Stimulated activated CD4-positive, alpha-beta T cell treated with anti-CD3 and anti-CD28 coated beads, TNF-alpha, amount 100 ng/mL, for 48 hours (primary cell): ENCODE measurements at places on chromosomes 12 and 14.

DNA sequence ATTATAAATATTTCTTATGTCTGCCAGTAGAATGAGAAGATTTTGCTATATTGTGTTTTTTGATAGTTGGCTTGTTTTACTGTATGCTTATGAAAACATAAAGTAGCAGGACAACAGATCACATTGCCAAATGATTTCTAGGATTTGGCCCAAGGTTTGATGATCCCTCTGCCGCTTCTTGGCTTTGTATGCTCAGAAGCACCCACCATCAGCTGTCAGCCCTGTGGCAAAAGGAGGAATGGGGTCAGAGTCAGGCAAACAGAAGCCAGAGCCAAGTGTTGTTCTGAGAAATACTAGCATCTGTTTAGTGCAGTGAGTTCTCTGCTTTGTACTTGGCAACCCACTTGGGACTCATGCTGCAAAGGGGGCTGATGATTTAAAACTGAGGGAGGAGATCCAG lies 152.2 kb downstream of the PDE3A start:
- no peak for DNase-seq

DNA sequence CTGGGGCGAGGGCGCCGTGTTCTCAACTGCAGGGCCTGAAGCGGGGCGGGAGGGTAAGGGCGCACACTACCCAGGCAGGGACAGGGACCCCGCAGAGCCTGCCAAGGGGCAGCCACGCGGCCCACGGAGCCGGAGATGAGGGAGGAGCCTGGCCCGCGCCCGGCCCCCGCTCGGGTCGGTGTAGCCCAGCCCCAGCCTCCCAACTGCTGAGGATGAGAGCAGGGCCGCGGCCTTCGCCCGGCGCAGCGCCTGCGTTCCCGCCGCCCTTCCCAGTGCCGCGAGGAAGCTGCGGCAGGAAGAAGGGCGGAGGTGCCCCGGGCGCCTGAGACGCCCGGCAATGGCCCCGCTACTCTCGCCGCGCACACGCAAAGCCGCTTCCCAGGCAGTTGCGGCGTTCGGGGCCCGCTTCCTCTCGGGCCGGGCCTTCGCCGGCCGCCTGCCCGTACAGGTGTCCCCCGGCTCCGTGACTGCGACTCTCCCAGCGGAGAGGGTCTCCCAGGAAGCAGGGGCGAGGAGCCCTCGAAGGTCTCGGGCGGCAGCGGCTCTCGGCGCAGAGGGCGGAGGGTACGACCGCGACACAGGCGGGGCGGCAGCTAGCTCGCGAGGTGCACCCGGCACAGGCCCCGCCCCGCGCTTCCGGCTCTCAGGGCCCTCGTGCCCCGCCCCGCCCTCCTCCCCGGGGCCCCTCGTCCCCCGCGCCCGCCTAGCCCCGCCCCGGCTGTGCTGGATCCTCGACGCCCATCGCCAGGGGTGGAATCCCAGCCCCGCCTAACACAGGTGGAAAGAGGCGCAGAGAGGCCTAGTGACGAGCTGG lies 24.8 kb upstream of the YY1 start:
- DNase-seq, result peak; percentile 98

DNA sequence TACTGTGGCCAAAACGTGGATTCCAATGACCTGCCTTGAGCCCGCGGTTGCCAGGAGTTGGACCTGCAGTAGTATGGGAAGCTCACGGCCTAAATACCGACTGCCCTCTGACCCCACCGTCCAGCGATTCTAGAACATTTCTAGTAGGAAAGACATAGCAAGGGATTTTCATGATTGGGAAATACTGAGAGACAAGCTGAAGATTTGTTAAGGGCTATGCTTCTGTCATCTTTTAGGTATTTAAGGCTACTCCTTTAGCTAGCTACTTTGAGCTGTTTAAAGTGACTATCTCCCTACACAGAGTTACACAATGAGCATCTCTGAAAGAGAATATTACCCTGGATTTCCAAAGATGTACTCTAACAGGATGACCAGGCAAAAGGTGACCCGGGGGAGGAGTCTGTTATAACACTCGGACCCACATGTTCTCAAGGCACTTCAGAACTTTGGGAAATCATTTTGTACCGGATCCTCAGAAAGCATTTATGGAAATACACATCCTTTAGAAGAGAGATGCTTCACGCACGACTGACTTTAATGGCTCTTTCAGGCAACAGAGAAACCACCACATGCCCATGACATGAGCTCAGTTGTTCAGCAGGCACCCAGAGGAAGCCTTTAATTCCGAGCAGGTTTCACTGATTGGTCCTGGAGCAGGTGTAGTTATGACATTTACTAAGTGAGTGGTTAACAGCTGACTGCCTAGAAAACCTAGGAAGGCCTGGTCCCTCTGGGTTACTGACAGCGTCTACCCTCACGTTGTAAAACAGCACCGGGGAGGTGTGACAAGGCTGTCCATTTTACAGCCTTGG lies 4.2 kb downstream of the BAG5 start:
- DNase-seq, result no peak

DNA sequence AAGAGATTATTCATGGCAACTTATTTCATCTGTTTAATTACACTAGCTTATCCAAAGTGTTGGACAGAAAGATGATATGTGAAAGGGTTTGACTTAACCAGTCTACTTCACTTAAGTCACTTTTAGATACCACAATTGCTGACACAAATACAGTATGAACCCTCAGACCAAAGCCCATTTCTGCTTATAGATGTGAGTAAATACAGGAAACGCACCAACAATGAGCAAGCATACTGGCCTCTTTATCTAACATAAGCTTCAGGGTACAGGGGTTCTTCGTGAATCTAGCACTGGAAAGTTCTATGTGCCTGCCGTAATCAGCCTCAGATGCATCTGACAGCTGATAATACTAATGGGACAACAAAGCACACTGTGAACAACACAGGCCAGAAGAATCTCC lies 209.6 kb downstream of the MED13L start:
- DNase-seq, result no peak

GRCh38 chr12:78179346-78179745 lies 348.7 kb downstream of the NAV3 start:
- no peak for DNase-seq
